ENCODE measurements at places on chromosomes 3 and 15. TPM values are rescaled to one million over a fixed set of nuclear protein-coding genes. Genes with fewer than 3 reads are reported as not detected.

DNA sequence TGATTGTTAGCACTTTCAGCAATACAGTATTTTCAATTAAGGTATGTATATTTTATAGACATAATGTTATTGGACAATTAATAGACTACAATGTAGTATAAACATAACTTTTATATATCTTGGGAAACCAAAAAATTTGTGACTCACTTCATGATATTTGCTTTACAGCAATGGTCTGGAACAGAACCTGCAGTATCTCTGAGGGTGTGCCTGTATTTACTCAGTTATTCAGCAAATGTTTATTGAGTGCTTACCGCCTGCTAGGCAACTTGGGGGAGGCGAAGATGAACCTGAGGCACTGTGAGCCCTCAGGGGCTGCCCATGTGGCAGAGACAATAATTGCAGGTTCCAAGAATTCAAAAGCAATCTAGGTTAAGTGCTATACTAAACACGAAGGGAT lies 144.8 kb downstream of the GABRB3 start:
- no peak overlapping the region for H3K4me3 ChIP-seq
- no peaks in the 10 kb centered on the region for H3K27me3 ChIP-seq
- no peak for DNase-seq
- H3K27ac ChIP-seq = no peak overlapping the region
- no peaks in the 10 kb centered on the region for H3K36me3 ChIP-seq
- H3K4me1 ChIP-seq = no peaks in the 10 kb centered on the region

DNA sequence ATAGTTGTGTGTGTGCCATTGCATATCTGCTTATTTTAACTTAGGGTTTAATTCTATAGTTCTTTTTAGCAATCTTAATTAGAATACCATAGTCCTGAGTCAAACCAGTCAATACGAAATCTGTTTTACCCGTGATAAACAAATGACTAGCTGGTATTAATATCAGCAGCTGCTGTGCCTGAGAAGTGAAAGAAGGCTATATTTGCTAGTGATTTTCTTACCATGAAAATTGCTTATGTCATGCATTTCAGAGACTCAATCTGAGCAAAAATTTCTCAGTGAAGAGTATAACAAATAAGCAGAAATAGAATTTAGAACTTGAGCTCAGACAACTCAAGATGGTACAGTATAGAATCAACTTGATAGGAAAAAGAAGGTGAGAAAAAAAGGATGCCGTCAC lies 820.4 kb downstream of the NAALADL2 start:
- no peaks in the 10 kb centered on the region for H3K27me3 ChIP-seq
- no peaks in the 10 kb centered on the region for H3K36me3 ChIP-seq
- DNase-seq = peak; percentile 57
- H3K4me1 ChIP-seq = peaks cover 23% of the 10 kb centered on the region

DNA sequence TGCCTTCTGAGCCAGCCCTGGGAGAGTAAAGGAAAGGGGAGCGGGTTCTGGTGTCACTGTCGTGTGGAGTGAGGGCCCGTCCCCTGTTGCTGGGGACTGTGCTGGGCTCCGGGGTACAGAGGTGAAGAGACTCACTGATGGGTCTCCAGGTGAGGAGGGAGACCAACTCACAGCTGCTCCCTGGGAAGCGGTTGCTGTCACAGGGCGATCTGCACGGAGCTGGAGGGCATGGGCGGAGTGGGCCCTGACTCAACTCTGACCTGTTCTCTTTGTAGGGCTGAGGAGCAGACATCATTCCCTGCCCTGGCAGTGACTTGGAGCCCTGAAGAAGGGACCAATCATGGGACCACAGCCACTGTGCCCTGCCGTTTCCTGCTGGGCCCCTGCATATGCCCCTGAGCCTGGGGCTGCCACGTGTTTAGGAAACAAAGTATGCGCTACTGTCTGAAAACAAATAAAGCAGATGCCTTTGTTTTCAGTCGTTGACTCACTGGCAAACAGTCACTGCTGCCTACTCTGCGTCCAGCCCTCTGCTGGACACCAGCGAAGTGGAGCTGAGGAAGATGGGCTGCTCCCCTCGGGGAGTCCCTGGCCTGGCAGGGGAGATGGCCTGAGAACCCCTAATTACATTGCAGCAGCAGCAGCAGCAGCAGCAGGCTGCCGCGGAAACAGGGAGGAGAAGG lies 22.9 kb upstream of the PLXNA1 start:
- H3K27ac ChIP-seq = no peak overlapping the region
- H3K4me3 ChIP-seq = no peak overlapping the region
- no peak for DNase-seq
- no peaks in the 10 kb centered on the region for H3K4me1 ChIP-seq

DNA sequence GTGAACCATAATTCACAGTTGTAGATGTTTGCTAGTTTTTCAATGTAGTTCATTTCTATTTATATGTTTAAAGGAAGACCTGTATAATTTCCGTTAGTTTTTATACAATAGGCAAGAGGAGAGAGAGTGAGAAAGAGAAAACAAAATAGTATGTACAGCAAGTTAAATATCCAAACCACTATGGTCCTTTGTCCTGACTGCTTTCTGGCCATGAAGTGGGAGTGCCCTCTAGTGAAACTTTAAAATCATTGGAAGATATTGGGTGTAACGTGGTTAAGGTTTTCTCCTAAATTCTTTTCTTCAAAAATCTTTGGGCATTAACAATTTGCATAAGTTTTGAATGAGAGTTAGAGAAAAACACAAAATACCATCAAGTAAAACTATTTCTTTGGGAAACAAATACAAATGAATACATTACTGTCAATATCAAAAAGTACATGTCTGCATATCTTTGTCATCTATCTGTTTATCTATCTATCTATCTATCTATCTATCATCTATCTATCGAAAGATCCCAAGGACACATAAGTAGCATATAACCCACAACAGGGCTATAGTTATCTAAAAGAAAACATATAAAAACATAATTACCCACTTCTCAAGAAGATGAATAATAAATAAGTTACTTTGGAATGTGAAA lies 534.6 kb upstream of the ATP11B start:
- no peak overlapping the region for H3K27ac ChIP-seq
- no peak overlapping the region for H3K4me3 ChIP-seq
- no peak for DNase-seq
- H3K27me3 ChIP-seq = no peaks in the 10 kb centered on the region
- H3K36me3 ChIP-seq = no peaks in the 10 kb centered on the region

Gene DUOXA2
- total RNA-seq = not detected
